ENCODE measurements at places on chromosomes 7 and 10. TPM values are rescaled to one million over a fixed set of nuclear protein-coding genes. Genes with fewer than 3 reads are reported as not detected.

RAMP3 gene
- 14.2 TPM for polyA plus RNA-seq

DNA sequence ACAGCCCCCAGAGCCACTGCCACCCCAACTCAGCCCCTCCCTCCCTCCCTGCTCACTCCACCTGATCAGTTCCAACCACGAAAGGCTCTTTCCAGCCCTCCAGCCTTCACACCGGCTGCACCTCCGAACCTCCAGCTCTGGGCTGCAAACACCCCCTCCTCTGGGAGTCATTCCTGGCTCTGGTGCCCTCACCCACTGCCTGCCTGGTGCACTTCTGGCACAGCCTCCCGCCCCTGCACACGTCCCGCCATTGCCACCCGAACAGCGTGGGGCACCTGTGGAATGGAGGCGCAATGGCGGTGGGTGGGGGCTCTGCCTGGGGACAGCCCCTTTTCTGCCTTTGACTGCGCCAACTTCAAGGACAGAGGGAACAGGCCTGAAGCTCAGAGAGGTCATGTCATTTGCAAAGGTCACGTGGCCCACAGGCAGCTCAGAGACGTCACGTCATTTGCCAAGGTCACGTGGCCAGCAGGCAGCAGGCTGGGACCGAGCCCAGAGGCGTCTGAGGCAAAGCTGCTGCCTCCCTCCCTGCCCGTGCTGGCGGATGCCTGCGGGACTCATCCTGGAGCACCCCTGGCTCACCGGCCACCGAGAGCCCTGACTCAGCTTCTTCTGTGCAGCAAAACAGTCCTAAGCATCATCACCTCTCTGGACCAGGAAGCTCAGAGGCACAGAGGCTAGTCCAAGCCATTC lies 76.0 kb upstream of the DNAAF5 start:
- no peak for DNase-seq

- DNase-seq: no peak
Observed at GRCh38 chr10:103665162-103665889, 171.8 kb downstream of the NEURL1 start.

DNA sequence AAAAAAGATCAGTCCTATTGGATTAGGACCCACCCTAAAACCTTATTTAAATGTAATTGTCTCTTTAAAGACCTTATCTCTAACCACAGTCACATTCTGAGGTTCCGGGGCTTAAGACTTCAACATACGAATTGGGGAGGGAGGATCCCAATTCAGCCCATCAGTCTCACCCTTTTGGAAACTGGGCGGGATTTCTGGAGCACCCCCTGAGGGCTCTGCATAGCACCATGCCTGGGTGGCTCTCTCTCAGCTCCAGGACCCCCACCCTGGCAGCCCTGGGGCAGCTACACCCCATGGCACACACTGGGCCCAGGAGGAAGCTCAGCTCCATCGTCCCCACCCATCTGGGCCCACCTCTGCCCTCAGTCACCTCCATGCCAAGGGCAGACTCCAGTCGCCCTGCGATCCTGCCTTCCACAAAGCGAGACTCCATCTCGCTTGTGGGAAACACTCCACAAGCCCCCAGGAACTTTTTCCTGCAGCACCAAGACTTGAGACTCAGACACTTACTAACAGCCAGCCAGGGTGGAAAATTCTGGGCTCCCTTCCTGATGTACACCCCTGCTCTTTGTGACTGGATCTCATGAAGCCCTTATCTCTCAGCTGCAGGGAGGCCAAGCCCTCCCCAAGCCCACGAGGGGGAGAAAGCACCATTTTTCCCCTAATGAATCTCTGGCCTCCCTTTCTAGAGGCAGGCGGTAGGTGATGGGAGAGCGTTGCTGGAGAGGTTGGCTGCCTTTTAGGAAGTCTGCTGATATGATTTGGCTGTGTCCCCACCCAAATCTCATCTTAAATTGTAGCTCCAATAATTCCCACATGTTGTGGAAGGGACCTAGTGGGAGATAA lies 90.8 kb upstream of the KDM7A start:
- DNase-seq: peak; percentile 49

DNA sequence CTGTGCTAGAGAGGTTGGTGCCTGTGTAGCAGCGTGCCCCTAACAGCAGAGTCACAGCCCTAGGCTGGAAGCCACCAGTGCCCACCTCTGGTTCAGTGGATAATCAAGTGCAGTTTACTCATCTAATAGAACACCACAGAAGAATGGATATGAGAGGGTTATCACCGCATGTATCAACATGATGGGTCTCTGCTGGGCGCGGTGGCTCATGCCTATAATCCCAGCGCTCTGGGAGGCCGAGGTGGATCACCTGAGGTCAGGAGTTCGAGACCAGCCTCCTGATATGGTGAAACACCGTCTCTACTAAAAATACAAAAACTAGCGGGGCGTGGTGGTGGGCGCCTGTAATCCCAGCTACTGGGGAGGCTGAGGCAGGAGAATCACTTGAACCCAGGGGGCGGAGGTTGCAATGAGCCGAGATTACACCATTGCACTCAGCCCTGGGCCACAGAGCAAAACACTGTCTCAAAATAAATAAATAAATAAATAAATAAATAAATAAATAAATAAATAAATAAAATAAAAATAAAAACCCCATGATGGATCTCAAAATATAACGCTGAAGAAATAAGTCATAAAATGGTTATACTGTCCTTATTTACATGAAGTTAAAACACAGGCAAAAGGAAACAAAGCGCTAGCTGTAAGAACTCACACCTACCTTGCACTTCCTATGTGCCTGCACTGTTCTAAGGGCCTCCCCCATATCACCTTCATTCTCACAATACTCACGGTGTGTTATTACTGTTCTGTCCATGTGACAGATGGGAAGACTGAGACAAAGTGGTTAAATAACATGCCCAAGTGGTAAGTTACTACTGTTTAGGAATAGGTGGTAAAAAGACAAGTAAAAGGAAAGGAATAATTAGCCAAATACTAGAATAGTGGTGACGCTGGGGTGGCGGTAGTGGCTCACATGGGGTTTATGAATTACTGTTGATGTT lies 70.9 kb downstream of the AMZ1 start:
- no peak for DNase-seq

DNA sequence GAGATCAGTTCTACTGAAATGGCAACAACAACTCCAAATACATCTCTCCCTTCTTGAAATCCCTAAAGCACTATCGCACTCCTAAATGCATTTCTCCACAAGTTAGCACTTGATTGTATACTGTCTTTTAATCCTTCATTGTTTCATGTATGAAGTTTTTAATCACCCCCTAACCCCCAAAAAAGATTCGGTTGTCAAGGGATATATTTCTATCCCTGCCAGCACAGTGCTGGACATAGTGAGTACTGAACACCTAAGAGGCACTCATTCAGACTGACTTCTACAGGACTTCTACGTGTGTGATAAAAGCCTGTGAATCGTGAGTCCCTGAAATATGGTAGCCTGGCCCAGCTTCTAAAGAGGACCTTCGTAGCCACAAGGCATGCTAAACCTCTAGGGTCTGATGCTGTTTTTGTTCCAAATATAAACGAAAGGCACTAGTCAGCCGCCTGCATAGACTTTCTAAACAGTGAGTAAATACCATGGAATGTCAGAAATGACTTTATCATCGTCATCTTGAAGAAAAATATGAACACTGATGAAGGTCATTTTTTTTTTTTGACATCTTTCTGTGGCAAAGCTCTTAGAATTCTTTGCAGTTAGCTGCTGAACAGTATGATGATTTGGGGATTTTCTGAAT lies 14.6 kb upstream of the ZSCAN21 start:
- no peak for DNase-seq

Data from spleen (tissue), 13 donors.